ENCODE measurements at places on chromosomes 1 and 21.

GRCh38 chr1:22506130-22506692, 54.6 kb downstream of the ZBTB40 start:
- no peak for DNase-seq

DNA sequence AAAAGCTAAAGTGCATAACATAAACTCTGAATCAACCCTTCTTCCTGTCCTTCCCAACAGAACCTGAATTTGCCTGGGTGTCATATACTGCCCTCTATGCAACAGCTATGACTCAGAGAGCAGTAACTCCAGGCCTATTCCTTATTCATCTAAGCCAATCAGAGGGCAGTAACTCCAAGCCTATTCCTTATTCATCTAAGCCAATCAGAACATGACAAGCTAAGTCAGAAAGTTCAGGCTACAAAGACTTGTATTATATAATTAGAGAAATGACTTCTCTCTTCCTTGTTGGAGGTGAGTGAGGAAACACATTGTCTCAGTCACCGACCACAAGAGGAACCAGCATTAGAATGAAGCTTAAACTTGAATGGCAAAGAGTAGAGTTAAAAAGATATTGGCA, 26.2 kb upstream of the TADA1 start:
- DNase-seq = no peak

DNA sequence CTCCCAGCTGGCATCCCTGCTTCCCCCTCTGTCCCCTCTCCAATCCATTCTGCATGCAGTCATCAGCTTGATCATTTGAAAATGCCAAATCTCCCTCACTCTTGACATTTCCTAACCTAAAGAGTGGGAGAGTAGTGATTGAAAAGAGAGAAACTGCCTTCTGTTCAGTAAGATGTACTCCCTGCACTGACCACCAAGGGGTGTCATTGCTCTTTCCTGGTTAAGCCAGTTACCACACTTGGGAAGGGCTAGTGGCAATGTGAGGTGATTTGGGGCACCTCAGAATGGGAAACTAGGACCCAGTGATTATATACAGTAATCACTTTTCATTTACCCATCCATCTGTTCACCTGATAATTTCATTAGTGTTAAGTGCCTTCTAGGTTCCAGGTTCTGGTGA, 6.9 kb upstream of the TMEM269 start:
- no peak for DNase-seq

GRCh38 chr21:26715878-26716506, 129.2 kb downstream of the ADAMTS1 start:
- peak; percentile 15 for DNase-seq

All from left ventricle myocardium inferior (tissue), 1 donor.